Stimulated activated CD8-positive, alpha-beta memory T cell treated with anti-CD3 and anti-CD28 coated beads, Interleukin-15, amount 100 ng/mL, for 24 hours (primary cell): ENCODE measurements at places on chromosomes 12 and 14.

- DNase-seq = no peak
These were observed 25.6 kb downstream of the FRMD6 start for GRCh38 chr14:51677266-51677665.

DNA sequence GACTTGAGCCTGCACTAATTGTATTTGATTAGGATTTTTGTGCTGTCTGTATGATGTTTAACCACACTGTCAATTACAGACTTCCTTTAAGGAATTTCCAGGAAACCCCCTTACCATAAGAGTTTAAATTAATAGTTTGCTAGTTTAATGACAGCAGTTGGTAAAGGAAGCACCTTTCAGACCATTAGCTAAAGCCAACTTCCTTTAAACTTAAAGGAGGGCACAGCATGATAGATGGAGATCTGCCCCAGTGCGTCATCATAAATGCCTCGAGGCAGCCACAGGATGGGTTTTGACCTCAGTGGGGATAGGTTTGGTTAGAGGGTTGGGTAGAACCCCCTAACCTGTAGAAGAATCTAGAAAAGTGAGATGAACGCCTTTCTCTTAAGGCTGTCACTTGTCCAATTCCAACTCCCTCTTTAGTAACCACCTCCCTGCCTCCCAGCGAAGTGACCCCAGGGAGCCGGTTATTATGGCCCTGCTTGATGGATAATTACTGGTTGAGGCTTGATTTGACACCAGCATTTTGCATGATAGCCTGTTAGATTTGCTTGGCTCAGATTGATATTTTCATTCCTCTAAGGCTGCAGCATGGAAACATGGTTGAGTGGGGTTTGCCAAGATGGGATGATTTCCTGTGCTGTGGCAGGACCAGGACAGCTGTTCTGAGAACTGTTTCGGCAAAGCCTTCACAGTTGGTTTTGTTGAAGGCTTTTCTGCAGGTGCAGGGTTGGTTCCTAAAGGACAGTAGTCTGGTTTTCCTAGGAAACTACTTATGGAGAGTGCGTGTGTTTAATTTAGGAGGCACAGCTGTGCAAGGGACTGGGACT lies 62.7 kb downstream of the CHST11 start:
- no peak for DNase-seq

DNA sequence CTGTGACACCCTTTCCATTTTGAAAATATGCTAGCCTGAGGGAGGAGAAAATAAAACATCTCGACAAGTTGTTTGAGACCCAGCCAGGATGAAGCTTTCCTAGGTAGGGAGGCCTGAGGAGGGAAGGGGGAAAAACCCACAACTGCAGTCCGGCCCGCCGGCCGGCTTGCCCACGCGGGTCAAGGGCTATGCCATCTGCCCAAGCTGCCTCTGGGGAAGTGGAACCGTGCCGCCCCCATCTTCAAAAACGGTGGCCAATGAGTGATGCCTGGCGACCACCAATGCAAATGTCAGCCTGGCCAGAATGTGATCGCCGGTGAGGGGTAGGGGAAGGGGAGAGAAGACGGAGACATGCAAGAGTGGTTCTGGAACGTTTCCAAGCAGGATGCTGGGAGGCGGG lies 263.5 kb upstream of the ALG10B start:
- no peak for DNase-seq

GRCh38 chr14:100536121-100536510 lies 51.1 kb downstream of the BEGAIN start:
- DNase-seq = no peak

GRCh38 chr12:81949841-81950308 lies 190.7 kb upstream of the PPFIA2 start:
- no peak for DNase-seq

- no peak for DNase-seq
These were observed 6.6 kb upstream of the PPM1A start for GRCh38 chr14:60242429-60242828.
